ENCODE measurements at places on chromosomes 5 and 9. TPM values are rescaled to one million over a fixed set of nuclear protein-coding genes. Genes with fewer than 3 reads are reported as not detected.

CFAP157 gene
- total RNA-seq: 0.27 TPM

LRRC70 gene
- total RNA-seq: 3.6 TPM

NR2F1-AS1 gene
- total RNA-seq: 8.7 TPM

DMRT2 gene
- not detected for total RNA-seq

CDC20B gene
- not detected for total RNA-seq

TUBB4B gene
- 172 TPM for total RNA-seq

SLC34A3 gene
- total RNA-seq: 0.54 TPM

NTNG2 gene
- total RNA-seq: 1.2 TPM

CHSY3 gene
- total RNA-seq: 28.3 TPM

EMB gene
- total RNA-seq: 20.8 TPM

OR13C5 gene
- total RNA-seq: not detected

IL9 gene
- not detected for total RNA-seq

CDKN2B-AS1 gene
- not detected for total RNA-seq

MRPS30 gene
- total RNA-seq: 48.6 TPM

NMRK1 gene
- 20.2 TPM for total RNA-seq

FLT4 gene
- total RNA-seq: 4.8 TPM

CCDC192 gene
- not detected for total RNA-seq

COL23A1 gene
- 2.5 TPM for total RNA-seq

GFM2 gene
- total RNA-seq: 11.6 TPM

Measured in thoracic aorta (tissue), 2 donors.